ENCODE measurements at places on chromosomes 3 and 15.

DNA sequence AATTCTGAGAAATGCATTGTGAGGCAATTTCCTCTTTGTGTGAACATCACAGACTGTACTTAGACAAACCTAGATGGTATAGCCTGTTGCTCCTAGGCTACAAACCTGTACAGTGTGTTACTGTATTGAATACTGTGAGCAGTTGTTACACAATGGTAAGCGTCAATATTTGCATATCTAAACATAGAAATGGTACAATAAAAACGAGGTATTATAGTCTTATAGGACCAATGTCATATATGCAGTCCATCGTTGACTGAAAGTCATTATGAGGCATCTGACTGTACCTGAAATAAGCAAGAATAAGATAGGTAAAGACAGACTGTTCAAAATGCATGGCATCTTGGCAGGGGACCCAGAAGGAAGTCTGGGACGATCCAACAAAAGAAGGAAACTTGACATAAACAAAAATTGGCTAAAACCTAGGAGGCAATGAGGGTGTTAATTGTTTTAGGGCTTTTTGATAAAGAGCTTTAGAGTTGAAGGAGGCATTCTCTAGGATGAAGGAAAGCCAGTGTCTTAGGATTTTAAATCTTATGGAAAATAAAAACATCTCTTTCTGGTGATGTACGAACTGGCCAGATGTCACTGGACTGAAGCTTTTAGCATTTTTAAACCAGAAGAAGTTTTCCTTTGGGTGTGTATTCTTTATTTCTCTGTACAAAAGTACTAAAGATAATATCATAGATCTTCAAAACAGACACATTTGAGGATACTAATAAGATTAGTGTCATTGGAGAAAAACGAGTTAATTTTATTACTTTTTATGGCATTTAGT is 9.2 kb upstream of the SPRED1 start:
- no peak for DNase-seq

- DNase-seq = no peak
These were observed 1437.0 kb downstream of the OTOL1 start for GRCh38 chr3:162933656-162934055.

- DNase-seq = no peak
These were observed 2.5 kb downstream of the PDZRN3 start for GRCh38 chr3:73622091-73622805.

DNA sequence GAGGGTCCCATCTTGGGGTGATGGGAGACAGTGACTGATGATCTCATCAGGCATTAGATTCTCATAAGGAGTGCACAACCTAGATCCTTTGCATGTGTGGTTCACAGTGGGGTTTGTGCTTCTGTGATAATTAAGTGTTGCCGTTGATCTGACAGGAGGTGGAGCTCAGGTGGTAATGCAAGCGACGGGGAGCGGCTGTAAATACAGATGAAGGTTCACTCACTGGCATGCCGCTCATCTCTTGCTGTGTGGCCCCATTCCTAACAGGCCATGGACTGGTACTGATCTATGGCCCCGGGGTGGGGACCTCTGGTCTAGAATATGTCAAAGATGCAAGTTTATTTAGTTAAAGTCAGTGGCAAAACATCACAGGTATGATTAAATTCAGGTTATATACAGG is 8.7 kb downstream of the MEF2A start:
- DNase-seq = no peak

GRCh38 chr15:97915261-97915660 is 45.2 kb upstream of the ARRDC4 start:
- no peak for DNase-seq

GRCh38 chr3:184712248-184713039 is 580 bp upstream of the MAGEF1 start:
- DNase-seq = no peak

- no peak for DNase-seq
These were observed 614.3 kb downstream of the DIPK2A start for GRCh38 chr3:144585953-144586352.

DNA sequence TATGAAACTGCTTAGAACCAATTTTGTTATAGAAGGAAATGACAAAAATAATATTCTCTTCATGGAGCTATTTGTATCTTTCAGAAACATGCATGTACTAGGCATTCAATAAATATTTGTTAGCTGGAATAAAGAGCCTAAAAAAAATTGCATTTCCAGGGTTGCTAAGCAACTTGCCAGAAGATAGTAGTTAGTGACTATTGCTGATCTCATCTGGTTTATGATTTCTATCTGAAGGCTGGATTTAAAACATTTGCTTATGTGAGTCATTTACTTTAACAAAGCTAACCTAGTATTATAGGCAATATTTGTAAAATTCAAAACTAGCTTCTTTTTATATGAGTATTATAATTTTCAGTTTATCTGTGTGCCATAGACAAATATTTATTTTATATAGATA is 78.3 kb downstream of the NAALADL2 start:
- DNase-seq = no peak

DNA sequence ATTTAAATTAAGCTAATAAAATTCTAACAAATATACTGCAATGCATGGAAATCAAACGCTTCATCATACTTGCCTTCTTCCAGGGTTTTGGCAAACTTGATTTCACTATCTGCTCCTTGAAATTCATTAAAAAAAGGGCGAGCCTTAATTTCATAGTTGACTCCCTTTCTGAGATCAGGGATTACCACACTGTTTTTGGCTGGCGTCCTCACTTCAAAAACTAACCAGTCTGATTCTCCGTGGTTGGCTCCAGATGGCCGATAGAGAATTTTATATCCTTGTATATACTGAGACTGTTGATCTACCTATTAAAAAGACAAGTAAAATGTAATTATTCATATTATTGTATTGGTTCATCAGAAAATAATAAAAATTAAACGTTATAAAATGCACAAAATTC is 1106.8 kb downstream of the ROBO1 start:
- no peak for DNase-seq

GRCh38 chr3:64240396-64240795 is 15.1 kb upstream of the PRICKLE2 start:
- no peak for DNase-seq
